ENCODE measurements at places on chromosomes 3 and 15. TPM values are rescaled to one million over a fixed set of nuclear protein-coding genes. Genes with fewer than 3 reads are reported as not detected.

DNA sequence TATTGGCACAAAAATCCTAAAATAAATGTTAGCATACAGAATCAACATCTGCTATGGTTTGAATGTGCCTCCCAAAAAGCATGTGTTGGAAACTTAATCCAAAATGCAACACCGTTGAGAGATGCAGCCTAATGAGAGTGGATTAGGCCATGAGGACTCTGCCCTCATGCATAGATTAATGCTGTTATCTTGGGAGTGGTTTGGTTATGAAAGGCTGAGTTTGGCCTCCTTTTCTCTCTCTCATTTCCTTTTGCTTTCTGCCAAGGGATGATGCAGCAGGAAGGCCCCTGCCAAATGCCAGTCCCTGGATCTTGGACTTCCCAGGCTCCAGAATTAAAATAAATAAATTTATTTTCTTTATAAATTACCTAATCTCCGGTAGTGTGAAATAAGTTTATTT is 49.4 kb downstream of the SYNM start:
- no peak for DNase-seq

- no peak for DNase-seq
Observed at GRCh38 chr3:66439666-66440344, 61.0 kb downstream of the LRIG1 start.

GRCh38 chr3:105976196-105976595 is 107.4 kb upstream of the CBLB start:
- no peak for DNase-seq

DNA sequence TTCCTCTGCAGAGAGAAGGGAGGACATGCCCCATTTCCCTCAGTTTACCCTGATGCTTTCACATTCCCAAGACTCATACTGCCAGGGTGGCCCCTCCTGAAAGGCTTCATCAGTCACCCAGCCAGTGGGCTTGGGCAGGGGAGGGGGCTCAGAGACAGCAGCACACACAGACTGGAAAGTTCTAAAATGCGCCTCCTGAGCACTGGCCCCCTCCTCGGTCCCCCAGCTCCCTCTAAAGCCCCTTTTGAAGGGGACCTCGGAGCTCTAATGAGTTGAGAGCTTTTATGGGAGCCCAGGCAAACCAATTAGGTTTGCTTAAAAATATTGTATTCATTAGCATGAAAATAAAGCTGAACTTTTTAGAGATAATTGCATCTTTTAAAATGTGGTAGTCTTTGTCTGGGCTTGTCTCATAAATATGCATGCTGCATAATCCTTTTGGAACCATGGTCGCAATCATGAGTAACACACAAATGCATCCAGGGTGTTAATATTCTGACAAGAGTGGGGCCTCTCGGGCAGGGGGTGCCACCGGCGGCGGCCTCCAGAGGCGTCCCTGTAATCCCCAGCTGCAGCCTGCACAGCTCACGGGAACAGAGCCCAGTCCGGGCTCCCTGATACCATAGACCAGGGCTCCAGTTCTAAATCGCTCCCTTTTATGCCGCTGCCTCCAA is 78.5 kb downstream of the RPLP1 start:
- DNase-seq = no peak

CKMT1A gene
- polyA plus RNA-seq = 1.2 TPM

IMPG2 gene
- 0.50 TPM for polyA plus RNA-seq

Measured in right renal pelvis (tissue), 4 donors.